Stimulated activated CD8-positive, alpha-beta memory T cell treated with anti-CD3 and anti-CD28 coated beads, Interleukin-4, amount 100 ng/mL, for 24 hours (primary cell): ENCODE measurements at places on chromosomes 1 and 21.

DNA sequence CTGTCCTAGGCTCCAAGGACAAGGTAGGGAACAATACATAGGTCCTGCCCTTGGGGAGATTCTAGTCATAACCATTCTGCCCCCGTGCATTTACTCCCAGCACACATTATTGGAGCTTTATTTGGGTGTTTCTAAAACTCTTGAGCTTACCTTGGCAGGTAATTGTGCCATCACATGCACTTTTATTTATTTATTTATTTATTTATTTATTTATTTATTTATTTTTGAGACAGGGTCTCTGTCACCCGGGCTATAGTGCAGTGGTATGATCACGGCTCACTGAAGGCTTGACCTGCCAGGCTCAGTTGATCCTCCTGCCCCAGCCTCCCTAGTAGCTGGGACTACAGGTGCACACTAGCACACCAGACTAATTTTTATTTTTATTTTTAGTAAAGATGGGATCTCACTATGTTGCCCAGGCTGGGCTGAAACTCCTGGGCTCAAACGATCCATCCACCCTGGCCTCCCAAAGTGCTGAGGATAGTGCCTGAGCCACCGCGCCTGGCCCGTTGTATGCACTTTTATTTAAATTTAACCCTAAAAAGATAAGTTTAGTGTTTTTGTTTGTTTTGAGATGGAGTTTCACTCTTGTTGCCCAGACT, 9.2 kb downstream of the AGMAT start:
- no peak for DNase-seq

DNA sequence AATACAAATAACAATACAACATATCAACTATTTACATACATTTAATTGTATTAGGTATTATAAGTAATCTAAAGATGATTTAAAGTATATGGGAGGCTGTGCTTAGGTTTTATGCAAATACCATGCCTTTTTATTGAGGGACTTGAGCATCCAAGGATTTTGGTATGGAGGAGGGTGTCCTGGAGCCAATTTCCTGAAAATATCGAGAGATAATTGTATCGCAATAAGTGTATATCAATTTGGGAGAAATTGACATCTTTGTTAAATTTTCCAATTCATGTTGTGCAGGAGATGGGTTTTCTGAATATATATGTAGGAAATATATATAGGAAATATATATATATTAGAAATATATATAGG, 63.5 kb downstream of the ATP1A1 start:
- no peak for DNase-seq

DNA sequence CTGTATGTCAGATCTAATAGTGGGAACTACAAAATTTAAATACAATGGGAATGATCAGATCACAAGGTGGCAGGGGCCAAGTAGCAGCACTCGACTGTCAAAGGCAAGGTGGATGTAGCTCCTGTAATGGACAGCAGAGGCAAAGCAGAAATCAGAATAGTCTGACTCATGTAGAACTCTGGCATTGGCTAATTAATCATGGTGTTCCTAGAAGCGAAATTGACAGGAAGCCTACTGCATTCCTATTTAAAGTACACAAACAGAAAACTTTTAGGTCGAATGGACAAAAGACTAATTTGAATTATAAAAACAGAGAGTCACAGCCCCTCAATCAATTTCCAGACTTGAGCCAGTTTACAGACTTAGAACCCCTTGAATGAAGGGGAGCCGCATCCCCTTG, 17.4 kb upstream of the IL12RB2 start:
- DNase-seq: no peak

GRCh38 chr1:60132108-60132507, 58.5 kb upstream of the C1orf87 start:
- no peak for DNase-seq

DNA sequence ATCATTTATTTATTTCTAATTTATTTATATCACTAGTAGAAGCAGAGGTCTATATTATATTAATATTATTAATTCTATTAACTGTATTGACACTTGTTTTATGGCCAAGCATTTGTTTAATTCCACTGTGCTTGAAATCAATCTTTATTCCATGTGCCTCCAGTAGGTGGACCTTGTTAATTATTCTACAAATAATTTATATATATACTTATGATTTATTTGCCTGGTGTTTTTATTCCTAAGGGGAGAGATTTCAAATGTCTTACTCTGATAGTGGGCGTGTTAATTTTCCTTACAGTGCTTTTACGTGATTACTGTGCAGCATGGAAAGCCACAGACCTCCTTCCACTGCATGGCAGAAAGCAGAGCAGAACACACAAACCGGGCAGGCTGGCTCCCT, 17.5 kb upstream of the OR6N2 start:
- DNase-seq: no peak
